ENCODE measurements at places on chromosomes 4 and X.

GRCh38 chr4:1522606-1523005, 116.4 kb upstream of the NKX1-1 start:
- no peak for DNase-seq

DNA sequence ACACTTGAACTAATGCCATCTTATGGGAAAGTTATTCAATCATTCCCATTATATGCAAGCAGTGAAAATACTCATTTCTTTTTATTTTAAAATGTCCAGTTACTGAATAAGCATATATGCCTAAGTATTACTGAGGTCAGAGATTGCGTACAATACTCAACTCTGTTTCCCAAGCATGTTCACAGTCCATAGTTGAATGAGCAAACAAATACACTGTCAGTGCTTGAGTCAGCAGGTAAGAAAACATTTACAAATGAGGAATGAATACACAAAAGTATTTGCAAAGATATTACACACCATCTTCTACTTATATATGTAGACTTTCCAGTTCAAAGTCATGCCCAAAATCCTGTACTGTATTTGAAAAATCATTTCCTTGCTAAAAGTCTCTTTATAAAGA, 74.1 kb downstream of the TSPAN5 start:
- no peak for DNase-seq

GRCh38 chr4:88802585-88803286, 105.1 kb upstream of the NAP1L5 start:
- no peak for DNase-seq

DNA sequence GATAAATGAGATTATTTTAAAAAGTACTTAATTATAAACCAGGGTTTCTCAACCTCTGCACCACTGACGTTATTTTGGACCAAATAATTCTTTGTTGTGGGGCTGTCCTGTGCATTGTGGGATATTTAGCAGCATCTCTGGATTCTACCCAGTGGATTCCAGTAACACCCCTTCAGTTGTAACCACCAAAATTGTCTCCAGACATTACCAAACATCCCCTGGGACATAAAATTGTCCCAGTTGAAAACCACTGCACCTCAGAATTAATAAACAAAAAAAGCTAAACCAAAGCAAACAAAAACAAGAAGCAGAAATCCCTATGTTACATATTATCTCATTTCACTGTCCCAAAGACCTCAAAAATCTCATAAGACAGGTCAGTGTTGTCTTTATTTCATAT, 54.2 kb upstream of the GIMD1 start:
- DNase-seq: no peak

GRCh38 chr4:176149680-176150355, 45.6 kb downstream of the SPATA4 start:
- no peak for DNase-seq

- peak; percentile 43 for DNase-seq
Observed at GRCh38 chrX:103214870-103215424, at the start of gene BEX4. TSS of gene BEX4 (plus strand) at chrX:103215108. CDS start at chrX:103216154, 1,046 bp downstream.

- DNase-seq: no peak
Observed at GRCh38 chr4:6520051-6520636, 47.7 kb upstream of the PPP2R2C start.

DNA sequence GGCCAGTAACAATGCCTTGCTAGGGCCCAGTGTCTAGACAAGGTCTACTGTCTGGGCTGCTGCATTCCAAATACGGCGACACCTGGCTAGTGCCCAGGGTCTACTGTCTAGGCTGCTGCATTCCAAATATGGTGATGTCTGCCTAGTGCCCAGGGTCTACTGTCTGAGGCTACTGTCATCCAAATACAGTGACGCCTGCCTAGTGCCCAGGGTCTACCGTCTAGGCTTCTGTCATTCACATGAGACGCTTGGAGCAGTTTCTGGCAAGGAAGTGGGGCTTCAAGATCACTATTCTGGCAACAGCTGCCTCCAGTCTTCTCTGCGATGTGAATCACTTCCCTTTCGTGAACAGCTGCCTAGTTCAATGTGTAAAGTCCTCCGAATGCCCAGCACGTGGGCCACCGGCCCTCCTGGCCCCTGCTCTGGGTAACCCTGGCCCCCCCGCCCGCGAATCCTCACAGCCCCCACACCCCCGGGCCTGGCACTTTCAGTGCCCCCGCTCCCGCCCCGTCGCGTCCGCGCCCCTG, 12.7 kb downstream of the ACOX3 start:
- no peak for DNase-seq

All from GM12892 (cell line).